ENCODE measurements at places on chromosomes 5 and 9. TPM values are rescaled to one million over a fixed set of nuclear protein-coding genes. Genes with fewer than 3 reads are reported as not detected.

Gene FBXO4
- total RNA-seq: 11.1 TPM

Gene BTNL9
- total RNA-seq: not detected

Gene PROB1
- 1.00 TPM for total RNA-seq

Gene GRXCR2
- total RNA-seq: not detected

Gene HTR4
- not detected for total RNA-seq

Gene GPR150
- 0.33 TPM for total RNA-seq

Gene PCDHA1
- total RNA-seq: under 0.01 TPM

Gene ZNF883
- total RNA-seq: 2.2 TPM

Gene ZNF354C
- 9.4 TPM for total RNA-seq

Gene WHRN
- 1.5 TPM for total RNA-seq

All from uterine smooth muscle cell (primary cell).